Activated naive CD4-positive, alpha-beta T cell treated with Interleukin-2 at 50 U/mL for 16 hours (primary cell): ENCODE measurements at places on chromosomes 5 and 9.

- DNase-seq = no peak
Observed at GRCh38 chr9:20333991-20334390, 288.3 kb downstream of the MLLT3 start.

DNA sequence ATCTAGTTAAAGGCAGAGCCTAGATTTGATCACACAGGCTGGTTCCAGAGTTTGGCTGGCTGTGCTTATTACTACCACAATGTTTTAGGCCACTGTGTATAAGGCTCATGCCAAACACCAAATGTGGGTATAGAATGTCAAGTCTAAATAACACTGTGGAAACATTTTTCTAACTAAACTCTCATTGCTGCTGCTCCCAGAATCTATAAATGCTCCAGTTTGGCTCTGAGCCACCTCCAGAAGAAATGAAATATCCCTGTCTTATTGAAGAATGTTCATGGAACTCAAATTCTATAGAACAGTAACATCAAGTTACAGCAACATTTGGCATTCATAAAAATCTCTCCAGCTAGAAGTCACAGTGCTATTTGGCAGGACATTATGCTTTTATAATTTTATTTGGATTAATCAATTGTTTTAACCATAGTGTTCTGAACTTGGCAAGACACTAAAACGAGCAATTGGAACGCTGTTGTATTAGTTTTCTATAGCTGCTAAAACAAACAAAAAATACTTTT, 178.1 kb upstream of the COX7C start:
- DNase-seq = no peak

- no peak for DNase-seq
Observed at GRCh38 chr9:87703636-87704276, 22.2 kb upstream of the CTSL start.

DNA sequence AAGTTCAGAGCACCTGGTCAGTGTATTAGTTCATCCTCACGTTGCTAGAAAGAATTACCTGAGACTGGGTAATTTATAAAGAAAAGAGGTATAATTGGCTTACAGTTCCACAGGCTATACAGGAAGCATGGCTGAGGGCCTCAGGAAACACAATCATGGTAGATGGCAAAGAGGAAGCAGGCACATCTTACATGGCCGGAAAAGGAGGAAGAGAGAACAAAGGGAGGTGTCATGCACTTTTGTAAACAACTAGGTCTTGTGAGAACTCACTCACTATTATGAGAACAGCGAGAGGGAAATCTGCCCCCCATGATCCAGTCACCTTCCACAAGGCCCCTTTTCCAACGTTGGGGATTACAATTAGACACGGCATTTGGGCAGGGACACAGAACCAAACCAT, 28.8 kb upstream of the CAVIN4 start:
- no peak for DNase-seq

- no peak for DNase-seq
Observed at GRCh38 chr9:135403733-135404450, 75.7 kb upstream of the PPP1R26 start.

- no peak for DNase-seq
Observed at GRCh38 chr5:165305596-165305995, 1800.2 kb downstream of the MAT2B start.

- DNase-seq = no peak
Observed at GRCh38 chr9:133967024-133967741, 24.9 kb downstream of the VAV2 start.

DNA sequence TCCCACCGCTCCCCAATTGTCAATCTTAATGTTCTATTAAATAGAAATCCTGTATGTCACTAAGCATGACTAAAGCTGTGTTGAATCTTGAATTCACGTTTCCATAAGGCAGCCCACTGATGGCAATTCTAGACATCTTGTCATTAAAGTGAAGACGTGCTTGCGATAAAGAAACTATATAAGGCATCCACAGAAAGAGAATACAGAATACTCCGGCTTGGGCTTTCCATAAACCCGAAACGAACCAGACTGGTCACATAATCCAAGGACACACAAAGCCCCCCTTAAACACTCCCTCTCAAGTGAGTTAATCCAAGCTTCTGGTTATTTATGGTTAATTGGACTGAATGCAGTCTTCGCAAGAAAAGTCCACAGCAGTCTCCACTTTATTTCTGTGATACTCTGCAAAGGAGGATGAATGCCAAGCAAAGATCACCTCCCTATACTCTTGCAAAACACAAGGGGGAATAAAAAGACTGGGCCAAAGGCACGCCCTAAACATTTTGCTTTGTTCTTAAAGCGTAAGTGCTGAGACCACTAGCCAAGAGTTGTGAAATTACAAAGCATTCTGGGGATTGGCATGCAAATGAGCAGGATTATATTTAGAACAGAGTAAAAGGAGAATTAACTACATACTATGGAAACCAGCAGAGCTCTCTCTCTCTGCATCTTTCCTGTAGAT, 54.7 kb downstream of the DPYSL3 start:
- no peak for DNase-seq

DNA sequence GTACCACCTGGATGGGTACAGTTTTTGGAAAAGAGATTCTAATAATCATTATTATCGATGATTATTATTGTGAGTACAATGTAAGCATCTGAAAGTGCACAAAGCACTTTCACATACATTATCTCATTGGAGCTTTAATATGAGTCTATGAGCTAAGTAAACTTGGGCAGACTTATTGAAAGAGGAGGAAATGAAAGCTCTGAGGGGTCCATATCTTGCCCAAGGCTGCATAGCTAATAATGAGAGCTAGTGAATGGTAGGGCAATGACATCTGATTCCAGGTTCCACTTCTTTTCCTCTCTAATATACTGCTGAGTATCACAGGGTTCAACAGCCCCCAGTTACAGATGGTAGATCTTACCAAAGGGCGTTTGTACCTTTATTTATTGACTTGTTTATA, 26.1 kb downstream of the TIMD4 start:
- DNase-seq = no peak

- no peak for DNase-seq
Observed at GRCh38 chr9:12802093-12802492, 27.3 kb downstream of the LURAP1L start.

DNA sequence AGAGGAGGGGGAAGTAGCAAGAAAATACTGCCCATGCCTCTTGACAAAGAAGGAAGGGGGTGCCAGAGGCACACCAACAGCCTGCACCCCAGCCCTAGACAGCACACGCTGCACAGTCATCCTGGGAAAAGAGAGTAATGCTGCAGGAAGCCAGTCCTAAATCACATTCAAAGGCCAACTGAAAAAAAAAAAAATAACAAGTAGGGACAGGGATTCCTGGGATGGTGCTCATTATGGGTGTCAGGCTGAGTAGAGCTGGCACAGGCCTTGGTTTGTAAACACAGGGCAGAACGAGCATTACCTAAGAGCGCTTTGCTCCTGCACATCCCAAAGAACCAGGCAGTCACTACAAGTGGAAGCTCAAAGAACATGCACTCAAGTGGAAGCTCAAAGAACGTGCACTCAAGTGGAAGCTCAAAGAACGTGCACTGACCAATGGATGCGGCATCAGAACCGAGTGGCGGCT, 7.8 kb downstream of the RAPGEF1 start:
- DNase-seq = no peak

DNA sequence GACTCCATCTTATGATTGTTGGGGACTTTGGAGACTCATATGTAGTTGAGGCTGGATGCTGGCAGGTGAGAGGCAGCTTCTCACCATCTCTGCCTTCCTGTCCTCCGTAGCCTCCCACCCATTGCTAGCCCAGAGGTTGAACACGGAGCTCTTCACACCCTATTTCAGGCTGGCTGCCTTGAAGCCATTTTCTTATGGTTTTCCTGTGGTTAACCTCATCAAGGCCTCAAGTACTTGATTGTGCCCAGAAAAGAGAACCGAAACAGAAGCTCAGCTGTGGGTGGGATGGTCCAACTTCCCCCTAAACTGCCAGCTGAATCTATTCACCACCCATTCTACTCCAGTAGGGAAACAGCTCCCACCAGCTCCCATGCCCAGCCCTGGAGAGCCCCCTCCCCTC, 102.9 kb downstream of the LIFR start:
- peak; percentile 29 for DNase-seq

DNA sequence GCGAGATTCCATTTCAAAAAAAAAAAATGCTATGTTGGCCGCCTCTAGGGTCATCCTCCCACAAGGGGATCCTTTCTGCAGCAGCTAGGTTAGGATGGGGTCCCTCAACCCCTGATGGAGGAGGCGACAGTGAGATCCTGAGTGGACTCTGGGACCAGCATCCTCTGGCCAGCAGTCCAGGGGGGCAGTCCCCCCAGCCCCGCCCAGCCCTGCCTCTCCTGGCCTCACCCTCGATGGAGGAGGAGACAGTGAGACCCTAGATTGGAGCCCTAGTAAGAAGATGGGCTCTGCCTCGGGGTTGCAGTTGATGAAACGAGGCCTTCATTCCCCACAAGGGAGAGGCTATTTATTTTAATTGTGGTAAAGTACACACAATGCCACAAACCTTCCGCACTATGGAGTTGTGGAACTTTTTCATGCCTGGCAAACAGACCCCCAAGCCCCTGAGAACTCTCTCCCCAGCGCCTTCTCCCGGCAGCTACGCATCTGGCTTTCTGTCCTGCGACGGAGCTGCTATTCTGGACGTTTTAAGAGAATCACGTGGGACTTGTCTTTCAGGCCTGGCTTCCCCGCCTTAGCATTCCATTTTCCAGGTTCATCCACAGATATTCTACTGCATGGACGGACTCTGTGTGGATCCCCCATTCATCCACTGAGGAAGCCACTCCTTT, 15.8 kb downstream of the VAV2 start:
- DNase-seq = no peak

- no peak for DNase-seq
Observed at GRCh38 chr5:97037819-97038218, 101.9 kb downstream of the LNPEP start.

DNA sequence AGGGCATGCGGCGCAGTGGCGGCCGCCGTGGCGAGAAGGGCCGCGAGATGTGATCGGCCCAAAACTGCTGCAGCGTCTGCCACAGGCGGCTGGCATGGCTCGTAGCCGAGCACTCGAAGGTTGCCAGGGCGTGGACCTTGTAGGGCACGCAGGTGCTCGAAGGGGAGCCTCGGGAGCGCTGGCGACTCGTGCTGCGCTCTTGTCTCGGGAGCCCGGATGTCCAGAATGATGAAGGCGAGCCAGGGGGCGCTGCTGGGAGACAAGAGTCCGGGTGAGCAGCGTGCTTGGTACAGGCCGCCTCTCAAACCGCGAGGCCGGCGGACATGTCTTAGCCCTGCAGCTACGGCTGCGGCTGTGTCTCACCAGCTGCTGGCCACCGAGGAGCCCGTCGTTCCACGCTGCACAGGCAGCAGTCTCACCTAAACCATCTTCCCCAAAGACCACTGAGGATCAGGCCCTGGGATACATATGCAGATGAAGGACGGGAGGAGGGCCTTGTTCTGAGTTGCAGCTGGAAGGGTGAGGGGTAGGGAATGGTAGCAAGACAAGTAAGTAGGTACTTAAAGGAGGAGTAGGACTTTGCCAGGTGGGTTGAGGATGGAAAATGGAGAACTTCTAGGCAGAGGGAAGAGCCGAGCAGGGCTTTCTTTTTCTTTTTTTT, 1.7 kb downstream of the CBY3 start:
- peak; percentile 72 for DNase-seq

DNA sequence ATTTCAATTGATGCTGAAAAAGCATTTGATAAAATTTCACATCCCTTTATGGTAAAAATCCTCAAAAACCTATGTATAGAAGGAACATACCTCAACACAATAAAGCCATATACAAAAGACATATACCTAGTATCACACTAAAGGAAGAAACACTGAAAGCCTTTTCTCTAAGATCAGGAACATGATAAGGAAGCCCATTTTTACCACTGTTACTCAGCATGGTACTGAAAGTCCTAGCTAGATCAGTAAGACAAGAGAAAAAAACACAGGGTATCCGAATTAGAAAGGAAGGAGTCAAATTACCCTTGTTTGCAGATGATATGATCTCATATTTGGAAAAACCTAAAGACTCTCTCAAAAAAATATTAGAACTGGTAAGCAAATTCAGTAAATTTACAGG, 350.2 kb upstream of the PDE4D start:
- DNase-seq = no peak

DNA sequence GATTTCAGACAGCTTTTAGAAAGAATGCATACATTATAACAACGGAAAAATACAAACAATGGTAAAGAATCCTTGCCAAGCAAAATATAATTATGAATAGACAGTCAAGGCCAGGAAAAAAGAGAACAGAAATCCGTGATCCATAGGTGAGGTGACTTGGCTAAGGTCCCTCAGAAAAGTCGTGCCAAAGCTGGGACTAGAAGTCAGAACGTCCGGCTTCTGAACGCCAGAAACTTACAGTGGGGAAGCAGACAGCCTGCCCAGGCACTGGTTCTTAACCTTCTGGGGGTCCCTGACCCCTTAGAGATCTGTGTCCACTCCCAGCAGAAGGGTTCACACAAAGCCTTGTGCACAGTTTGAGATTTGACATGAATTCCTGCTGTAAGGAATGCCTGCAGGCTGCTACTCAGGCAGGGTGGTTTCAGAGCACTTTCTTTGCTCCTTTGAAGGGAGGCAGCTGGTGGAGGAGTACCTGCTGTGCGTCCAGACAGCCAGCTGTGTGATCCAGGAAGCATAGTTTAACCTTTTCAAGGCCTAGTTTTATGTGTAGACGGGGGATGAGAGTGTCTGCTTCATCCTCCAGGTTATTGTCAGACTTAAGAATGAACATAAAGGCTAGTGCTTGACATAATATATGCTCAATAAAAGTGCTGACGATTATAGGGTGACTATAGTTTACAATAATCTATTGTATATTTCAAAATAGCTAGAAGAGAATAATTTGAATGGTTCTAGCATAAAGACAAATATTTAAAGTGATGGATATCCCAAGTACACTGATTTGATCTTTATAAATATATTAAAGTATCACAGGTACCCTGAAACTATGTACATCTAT, 852 bp downstream of the ARHGEF37 start:
- no peak for DNase-seq

- no peak for DNase-seq
Observed at GRCh38 chr9:136255896-136256890, 10.6 kb upstream of the QSOX2 start.

DNA sequence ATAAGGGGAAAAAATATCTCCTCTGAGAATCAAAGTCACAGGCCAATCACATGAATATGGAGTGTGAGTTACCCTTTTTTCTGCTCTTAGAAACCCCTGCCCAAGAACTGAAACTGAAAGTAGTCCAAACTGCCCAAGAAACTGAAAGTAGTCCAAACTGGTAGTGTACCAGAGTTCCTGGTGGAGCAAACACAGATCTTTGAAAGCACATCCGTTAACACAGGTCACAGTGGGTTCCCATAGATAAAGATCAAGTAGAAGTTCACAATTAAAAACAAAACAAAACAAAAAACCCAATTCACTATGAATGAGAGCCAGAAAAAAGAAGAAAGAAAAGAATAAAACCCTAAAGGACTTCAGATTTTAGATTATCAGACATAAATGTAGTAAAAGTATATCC, 332.4 kb upstream of the EFNA5 start:
- DNase-seq = no peak

GRCh38 chr5:157390551-157391297, 69.3 kb upstream of the NIPAL4 start:
- DNase-seq = peak; percentile 73

- no peak for DNase-seq
Observed at GRCh38 chr9:109914280-109915027, 134.5 kb downstream of the PALM2AKAP2 start.
